ENCODE measurements at places on chromosomes 3 and 15.
A peak's percentile ranks its signal among the peaks of the same experiment; 100 is the strongest.

GRCh38 chr15:63892794-63893441 lies 59.2 kb upstream of the HERC1 start:
- DNase-seq = peak; percentile 92

DNA sequence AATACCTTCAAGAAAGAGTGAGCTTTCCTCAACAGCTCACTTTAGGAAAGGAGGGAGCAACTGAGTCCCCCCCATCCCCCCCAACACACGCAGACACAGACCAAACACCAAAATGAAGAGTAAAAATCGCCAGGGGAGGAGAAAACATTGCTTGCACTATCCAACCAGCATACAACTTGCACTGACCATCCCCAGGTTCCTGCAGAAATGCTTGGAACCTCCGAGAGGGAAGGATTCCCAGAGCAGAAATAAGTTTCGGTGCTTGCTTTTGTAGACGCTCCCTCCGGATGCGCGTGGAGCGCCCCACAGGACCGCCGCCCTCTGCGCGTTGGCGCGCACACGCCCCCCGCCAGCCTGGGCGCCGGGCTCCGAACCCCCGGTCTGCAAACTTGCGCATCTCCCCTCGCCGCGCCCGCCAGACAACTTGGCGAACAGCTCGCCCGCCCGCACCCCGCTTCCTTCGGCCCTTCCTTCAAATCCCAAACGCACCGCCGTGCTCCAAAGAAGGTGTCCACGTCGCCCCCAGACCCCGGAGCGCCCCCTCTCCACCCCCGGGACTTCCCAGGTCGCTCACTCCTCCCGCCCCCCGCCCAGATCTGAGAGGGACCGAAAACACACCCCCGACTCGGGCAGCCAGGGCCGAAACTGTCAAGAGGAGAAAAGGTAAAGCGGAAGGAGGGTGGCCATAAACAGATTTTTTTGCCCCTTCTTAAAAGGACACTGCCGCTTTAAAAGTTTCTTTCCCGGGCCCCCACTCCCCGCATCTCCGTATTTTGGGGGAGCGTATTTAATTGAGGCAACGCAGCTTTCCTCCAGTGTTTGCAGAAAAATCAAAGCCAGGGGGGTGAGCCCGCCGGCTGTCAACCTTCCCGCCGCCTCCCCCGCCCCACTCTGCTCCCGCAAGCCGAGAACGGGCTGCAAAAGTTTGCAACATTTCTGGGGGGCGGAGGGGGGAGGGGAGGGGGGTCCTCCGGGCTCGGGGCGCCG lies 859 bp downstream of the RORA start:
- no peak for DNase-seq

DNA sequence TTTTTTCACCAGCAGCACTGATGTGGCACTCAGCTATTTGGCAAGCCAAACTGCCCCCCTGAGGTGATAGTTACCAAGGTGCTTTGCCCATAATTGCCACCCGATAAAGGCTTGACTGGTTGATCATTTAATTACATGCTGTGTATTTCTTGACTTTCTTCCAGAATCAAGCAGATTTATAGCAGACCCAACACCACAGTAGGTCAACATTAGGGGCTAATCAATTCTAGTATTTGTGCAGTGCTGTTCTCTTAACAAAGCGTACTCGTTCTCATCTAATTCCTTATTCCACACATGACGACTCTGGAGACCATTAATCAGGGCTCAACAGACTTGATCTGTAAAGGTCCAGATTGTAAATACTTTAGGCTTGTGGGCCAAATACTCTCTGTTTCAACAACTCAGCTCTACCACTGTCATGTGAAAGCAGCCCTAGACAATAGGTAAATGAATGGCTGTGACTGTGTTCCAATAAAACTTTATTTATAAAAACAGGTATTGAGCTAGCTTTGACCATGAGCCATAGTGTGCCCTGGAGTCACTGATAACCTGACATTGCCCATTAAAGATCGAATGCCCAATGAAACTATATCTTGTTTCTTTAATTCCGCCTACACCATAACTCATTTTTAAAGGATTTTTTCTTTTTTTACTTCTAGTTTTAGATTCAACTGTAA lies 119.1 kb upstream of the TMC3 start:
- DNase-seq = no peak

DNA sequence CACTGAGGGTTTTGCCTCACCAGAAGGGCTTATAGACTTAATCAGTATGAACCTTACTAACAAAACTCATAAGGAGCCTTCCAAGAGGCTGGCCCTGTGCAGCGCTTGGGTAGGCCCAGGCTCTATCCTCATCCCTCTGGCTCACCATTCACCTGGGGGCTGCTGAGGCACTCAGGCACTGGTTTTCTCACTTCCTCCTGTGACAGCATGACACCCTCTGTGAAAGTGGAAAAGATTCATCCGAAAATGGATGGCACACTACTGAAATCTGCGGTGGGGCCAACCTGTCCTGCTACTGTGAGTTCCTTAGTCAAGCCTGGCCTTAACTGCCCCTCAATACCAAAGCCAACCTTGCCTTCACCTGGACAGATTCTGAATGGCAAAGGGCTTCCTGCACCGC lies 41.3 kb downstream of the PSMD6 start:
- no peak for DNase-seq

- DNase-seq = no peak
Measured at GRCh38 chr15:65060641-65061397, 7.0 kb downstream of the RASL12 start.

- no peak for DNase-seq
Measured at GRCh38 chr3:23889386-23889785, 27.4 kb downstream of the NKIRAS1 start.

- no peak for DNase-seq
Measured at GRCh38 chr3:66344391-66344811, 123.6 kb downstream of the SLC25A26 start.

DNA sequence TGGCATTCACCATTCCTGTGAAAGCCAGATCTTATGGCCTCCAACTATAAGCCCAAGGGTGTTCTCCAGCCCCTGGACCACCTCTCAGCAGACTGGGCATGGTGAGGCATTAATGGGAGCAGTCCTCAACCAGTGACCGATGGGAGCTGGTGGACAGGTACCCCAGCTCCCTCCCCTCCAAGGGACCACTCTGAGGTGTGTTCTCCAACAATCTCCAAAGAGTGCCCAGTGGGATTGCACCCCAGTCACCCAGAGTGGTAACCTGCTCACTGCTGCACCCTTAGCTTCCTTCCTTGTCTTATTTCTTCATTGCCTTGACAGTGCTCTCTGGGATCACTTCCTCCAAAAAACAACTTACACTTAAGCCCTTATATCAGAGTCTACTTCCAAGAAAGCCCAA lies 8.2 kb upstream of the ITGA11 start:
- no peak for DNase-seq

DNA sequence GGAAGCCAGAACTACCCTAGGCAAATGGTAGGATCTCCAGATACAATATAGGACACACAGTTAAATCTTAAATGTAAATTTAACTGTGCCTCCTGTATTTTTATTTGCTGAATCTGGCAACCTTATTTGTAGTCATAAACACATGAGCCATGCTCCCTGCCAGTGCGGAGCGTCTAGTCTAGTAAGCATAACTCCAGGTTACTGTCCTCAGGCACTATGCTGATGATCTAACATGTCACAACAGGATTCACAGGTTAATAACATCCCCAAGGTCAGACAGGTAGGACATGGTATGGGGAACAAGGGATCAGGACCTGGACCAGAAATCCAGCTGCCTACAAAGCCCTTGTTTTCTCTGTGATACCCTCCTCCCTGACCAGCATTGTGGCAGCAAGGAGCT lies 305.1 kb downstream of the CACNA2D3 start:
- no peak for DNase-seq

DNA sequence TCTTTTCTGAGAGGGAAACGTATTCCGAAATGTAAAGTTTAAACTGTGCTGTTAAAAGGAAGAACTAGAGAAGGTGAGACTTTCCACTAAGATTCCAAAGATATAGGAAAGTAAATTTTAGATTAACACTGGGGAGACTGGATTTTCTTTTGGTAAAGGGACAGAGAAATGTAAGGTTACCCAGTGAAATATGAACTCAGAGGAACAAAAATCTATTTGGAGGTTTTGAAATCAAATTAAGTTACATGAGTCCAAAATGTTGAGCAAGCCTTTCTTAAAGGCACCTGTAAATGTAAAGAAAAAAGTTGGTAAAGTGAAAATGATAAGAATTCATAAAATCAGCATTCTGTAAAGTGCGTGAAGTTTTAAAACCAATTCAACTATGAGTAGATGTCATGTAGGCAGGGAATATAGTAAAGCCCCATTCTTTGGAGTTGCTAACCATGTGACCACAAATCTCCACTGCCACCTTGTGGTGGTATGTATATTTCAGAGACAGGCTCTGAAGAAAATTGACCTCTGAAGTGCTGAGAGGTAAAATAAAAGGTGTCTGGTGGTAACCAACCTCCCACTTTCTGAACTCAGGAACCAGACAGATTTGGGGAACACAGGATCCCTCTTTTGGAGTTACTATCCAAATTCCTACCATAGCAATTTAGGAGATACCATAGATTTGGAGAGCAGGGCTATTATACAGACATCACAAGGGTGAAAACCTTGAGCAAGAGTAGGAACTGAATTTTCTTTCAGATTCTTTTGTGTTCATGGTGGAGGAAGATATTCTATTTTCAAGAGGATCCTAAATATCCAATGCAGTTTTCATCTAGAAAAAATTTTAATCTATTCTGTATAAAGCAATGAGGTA lies 215.3 kb downstream of the ROBO2 start:
- no peak for DNase-seq

DNA sequence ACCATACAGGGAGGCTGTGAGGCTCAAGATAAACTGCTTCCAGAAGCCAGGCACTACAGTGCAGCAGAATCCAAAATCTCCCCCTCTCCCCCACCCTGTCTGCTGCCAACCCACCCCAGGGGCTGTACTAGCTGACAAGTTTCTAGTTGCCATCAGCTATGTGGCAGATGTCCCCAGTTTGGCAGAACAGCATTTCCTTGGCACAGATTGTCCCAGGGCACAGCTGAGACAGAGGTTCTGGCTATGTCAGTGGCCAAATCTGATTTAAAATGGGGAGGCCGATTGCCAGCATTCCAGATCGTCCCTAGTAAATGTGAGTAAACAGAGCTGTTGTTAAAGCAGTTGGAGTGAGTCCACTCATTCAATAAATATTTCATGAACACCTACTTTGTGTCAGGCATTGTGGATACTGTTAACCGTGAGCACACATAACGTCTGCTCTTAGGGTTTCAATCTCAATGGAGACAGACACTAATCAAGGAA lies 28.0 kb upstream of the CCDC174 start:
- no peak for DNase-seq

DNA sequence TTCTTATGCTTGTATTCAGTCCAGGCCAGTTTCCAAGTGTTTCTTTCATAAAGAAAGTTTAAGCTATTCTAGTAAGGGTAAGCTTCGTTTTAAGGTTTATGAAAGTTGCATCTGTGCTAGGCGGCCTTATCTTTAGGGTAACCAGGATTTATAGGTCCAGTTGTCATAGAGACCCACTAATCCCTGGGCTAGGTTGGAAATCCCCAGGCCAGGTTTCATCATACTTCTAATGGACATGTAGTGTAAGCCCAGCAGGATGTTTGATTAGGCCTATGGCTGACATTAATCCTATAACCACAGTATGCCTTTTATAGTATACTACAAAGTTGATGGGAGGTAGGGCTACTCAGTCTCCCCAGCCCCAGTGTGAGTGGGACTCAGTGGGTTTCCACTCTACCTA lies 312.4 kb downstream of the CACNA2D3 start:
- no peak for DNase-seq

GRCh38 chr15:32901995-32902394 lies 184.2 kb downstream of the GREM1 start:
- no peak for DNase-seq

DNA sequence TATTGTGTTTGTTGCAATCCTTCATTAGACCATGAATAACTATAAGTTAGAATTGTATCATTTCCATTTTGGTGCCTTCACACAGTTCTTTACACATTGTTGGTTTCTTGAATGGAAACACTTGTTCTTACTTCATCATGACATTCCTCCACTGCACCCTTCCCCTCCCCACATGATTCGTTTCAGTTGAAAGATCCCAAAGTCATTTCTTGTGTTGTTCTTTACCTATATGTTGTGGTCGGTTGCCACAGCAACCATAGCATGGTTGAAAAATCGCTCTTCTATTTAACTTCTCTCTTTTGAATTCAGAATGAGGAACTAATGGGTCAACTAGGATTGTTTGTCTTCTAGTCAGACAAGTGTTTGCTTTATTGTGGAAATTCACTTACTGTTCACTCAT lies 103.3 kb downstream of the IL1RAP start:
- peak; percentile 43 for DNase-seq

GRCh38 chr3:15342945-15343344 lies 10.6 kb upstream of the SH3BP5 start:
- DNase-seq = no peak

DNA sequence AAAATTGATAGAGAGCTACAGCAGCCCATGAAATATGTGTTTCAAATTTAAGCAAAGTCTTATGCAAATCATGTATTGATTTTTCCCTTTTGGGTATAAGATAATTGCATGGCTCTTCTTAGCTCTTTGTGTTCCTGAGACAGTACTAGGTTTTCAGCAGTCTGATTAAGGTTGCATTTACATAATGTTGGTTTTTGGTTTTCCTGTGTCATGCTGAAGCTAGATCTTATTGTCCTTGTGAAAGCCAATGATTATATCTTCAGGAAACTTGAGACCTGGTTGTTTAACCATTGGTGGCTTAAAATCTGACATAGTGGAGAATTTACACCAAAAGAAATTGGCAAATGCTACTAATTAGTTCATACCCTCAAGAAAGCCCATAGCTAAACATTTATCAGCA lies 392.6 kb downstream of the ZPLD1 start:
- DNase-seq = no peak

DNA sequence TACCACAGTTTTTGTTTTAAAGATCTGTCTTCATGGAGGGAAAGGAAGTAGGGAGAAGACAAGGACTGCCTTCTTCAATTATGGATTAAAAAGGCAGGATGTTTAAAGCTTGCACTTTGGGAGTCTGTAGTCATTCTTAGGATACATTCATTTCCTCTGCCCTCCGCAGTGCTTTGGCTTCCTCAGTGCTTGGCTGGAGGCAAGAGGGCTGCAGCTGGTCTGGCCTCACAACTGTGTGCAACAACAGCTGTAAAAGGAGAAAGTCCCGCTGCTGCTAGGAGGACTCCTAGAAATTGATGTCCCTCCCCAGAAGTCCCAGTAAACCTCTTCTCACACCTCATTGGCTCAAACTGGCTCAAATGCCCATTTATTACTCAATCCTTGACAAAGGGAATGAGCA lies 54.4 kb upstream of the PPP2R3A start:
- DNase-seq = no peak

GRCh38 chr15:98418122-98418521 lies 230.2 kb upstream of the IGF1R start:
- no peak for DNase-seq

DNA sequence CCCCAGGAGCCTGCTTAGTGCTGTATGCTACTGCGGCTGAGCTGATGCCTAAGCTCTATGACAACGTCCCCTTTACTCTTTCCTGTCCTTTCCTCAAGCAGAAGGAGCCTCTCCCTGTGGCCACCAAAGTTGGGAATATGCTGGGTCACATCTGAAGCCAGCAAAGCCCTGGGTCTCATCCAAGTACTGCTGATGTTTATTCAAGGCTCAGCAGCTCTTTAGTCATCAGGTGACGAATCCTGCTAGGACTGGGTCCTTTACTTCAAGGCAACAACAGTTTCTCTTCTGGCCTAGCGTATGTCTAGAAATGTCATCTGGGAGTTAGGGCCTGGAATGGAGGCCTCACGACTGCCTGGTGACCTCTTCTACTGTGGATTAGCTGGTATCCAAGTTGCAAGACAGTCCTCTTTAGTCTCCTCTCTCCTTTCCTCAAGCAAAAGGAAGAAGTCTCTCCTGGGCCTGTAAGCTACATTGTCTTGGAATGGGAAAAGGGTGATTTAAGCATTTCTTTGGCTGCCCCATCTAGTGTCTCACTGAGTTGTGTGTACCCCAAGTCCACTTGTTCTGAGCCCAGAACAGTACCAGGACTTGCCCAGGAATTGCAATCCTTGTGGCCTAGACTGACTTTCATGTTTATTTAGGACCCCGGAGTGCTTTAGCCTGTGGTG lies 63.9 kb downstream of the TNFAIP8L3 start:
- DNase-seq = no peak
